CD4-positive, alpha-beta T cell treated with Interleukin-21 for 1 hour (primary cell): ENCODE measurements at places on chromosomes 4 and X.

GRCh38 chrX:7711167-7711566 lies 131.8 kb upstream of the VCX start:
- no peak for DNase-seq

GRCh38 chr4:88457307-88458103 lies 586 bp downstream of the HERC5 start:
- no peak for DNase-seq

DNA sequence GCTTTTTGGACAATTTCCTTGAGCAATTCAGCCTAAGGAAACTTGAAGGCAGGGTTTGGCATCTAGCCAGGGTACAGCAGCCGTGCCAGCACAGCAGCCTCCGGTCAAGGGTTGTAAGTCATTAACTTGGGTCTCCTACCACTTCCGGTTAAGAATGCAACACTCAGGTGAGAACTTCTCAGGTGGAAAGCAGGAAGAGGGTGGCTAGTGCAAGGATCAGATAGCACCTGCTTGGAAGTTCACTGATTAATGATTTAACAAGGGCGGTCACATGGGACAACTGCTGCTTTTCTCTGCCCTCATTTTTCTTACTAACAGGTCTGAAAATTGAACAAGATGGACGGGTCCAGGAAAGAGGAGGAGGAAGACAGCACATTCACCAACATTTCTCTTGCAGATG lies 30.1 kb upstream of the SCOC start:
- no peak for DNase-seq

DNA sequence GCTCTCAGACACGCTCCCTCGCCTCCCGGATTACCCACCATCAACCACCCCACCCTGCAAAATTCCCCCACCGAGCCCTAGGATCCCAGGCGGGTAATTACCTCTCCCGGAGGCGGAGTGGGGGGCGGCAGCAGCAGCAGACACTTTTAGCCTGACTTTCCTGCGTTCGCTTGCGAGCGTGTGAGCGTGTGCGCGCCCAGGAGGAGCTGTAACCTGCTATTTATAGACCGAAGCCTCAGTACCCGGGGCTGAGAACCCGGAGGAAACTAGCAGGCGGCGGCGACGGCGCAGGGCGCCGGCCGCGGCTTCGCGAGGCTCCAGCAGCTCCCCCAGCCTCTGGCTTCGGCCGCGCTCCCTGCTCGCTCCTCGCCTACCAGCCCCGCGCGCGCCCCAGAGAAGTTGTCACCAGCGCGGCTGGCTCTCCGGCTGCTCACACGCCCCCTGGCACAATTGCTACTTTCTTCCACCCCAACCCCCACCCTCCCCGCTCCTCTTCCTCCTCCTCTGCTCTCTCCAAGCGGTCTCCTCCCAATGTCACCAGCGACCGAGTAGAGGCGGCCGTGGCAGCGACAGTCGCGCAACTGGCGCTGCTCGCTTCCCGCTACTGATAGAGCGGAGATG lies at the start of gene INPP4B:
TSS of gene INPP4B (minus strand) at position 194 of the 621 bp plus-strand sequence.
- peak; percentile 29 for DNase-seq

DNA sequence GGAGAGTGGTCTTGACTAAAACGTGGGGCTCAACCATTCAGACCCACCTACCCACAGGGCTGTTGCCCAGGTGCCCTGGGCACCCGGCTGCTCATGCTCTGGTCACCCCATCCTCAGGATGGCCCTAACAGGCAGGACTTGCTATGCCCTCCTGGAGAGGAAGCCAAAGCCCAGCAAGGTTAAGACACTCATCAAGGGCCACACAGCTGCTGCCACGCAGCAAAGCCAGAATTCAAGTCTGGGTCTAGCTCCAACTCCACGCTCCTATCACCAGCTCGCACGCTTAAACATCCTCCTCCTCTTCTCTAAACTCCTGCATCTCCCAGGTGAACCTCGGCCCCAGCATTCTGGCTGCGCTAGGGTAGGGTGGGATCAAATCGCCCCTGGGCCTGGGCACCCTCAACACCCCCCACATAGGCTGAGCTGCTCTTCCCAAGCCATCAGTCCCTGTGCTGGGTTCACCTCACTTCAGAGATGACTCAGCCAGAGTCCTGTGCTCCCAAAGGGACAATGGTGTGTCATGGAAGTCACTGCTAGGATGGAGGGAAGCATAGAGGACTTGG lies 54.1 kb downstream of the PPP2R2C start:
- DNase-seq = no peak

GRCh38 chr4:168815379-168816345 lies 194.4 kb downstream of the CBR4 start:
- no peak for DNase-seq

DNA sequence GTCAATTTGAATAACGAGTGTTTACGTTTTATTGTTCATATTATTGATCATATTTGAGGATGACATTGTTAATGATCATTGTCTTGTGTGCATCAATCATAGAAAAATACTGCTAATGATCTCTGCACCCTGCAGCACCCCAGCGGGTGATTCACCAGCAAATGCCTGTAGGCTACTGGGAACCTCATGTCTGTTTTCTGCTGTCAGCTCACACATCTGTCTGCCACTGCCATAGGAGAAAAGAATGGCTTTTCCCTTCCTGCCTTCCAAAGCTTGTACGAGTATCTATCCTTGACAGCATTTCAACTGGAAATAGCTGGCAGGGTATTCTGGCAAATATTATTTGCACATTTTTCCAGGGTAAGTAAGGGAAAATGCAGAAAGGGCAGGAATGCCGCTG lies 272.1 kb upstream of the TRAM1L1 start:
- DNase-seq = no peak

GRCh38 chr4:126794363-126794762 lies 838.4 kb upstream of the INTU start:
- DNase-seq = no peak

DNA sequence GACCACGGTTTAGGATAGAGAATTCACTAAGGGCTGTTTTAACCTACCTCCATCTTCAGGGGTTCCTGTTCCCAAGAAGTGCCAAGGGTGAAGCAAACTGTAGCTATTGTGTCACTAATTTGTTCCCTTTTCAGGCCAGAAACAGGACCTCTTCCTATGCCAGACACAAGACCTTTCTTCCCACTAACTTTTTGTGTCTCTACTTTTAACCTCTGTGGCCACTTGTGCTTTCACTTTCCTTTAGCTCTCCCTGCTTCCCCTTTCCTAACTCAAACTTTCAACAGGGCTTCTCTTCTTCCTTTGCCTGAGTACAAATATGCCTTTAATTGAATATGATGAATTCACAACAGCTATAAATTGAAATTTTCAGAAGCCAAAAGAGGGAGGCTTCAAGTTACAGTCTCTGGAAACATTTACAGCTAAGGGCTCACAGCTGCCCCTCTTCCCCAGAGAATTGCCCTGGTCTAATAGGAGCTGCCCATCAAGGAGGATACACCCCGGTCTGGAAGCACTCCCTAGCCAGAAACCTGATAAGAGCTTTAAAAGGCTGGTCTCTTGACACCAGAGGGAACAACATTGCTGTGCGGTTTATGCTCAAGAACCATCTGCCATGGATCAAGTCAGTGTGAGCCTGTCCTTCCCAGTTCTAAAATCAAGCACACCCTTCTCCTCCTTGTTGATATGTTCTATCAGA lies 61.7 kb upstream of the PLS3 start:
- DNase-seq = no peak

- DNase-seq = no peak
These were observed 192.0 kb upstream of the ETNPPL start for GRCh38 chr4:108954880-108955279.

- no peak for DNase-seq
These were observed 283.6 kb downstream of the GALNTL6 start for GRCh38 chr4:172096786-172097185.

DNA sequence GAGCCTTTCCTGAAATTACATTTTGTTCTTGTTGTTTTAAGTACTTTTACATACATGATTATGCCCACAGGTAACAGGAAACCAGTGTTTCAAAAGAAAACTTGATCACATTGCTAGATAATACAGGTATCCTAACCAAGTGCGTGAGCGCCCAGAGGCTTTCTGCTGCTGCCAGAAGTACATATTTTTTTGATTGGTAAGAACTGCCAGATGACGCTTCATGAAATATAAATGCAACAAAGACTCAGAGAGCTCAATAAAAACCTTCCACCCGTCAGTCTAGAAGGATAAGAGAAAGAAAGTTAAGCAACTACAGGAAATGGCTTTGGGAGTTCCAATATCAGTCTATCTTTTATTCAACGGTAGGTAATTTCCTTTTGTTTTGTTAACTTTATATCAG lies at the start of gene EPGN:
TSS of gene EPGN (plus strand) at position 256 of the 400 bp plus-strand sequence. CDS start at position 320, 64 bp downstream.
- no peak for DNase-seq

GRCh38 chr4:2691952-2692435 lies 64.1 kb downstream of the TNIP2 start:
- no peak for DNase-seq

GRCh38 chrX:18931972-18932371 lies 51.9 kb downstream of the PHKA2 start:
- no peak for DNase-seq

DNA sequence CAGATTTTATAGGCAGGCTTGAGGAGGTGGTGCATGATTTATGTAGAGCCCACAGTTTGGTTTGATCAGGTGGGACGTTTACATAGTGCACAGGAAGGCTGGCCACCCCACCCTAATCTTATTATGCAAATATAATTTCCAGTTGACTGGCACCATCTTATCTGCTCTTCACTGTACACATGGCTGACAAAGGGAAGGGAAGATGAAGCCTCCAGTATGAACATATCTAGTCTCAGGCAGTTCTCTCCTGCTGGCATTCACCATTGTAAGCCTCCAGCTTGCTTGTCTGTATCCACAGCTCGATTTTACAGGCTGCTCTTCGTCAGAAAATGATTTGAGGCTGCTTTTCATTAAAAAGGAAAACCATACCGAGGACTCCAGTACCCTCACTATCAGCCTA lies 278.3 kb downstream of the TECRL start:
- DNase-seq = no peak

GRCh38 chrX:16444353-16444752 lies 205.6 kb upstream of the S100G start:
- DNase-seq = no peak

DNA sequence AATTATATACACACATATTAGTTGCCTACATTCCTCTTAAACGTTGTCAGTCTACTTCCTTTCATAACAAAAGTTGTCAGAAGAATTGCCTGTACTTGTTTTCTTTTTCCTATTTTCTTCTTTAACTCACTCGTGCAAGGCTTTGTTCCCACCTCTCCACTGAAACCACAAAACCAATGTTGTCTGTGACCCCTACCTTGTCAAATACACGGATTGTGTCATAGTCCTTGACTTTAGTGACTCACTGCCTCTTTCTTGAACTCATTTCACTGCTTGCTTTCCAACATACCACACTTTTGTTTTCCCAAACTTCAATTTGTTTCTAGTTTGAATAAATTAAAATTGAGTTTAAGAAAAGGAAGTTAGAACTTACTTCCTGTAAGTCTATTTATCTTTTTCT lies 283.9 kb upstream of the AGA start:
- DNase-seq = no peak

DNA sequence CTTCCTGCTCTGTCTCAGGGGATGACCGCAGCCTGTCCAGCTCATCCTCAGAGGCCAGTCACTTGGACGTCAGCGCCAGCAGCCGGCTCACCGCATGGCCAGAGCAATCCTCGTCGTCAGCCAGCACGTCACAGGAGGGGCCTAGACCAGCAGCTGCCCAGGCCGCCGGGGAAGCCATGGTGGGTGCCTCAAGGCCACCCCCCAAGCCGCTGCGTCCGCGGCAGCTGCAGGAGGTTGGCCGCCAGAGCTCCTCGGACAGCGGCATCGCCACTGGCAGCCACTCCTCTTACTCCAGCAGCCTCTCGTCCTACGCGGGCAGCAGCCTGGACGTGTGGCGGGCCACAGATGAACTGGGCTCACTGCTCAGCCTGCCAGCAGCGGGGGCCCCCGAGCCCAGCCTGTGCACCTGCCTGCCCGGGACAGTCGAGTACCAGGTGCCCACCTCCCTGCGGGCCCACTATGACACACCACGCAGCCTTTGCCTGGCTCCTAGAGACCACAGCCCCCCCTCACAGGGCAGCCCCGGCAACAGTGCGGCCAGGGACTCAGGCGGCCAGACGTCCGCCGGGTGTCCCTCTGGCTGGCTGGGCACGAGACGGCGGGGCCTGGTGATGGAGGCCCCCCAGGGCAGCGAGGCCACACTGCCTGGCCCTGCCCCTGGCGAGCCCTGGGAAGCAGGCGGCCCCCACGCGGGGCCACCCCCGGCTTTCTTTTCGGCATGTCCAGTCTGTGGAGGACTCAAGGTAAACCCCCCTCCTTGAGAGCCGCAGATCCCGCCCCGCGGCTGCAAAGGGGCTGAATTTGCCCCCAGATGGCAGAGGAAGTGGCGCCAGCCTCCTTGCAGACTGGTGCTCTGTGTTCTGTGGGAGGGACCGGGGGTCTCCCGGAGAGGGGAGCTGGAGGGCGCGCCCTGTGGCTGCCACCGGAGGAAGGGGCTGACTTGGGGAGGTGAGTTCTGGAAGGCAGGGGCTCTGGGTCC lies 29.9 kb downstream of the DOK7 start:
- no peak for DNase-seq

- peak; percentile 77 for DNase-seq
These were observed 108.0 kb downstream of the TMEM131L start for GRCh38 chr4:153573881-153574802.

DNA sequence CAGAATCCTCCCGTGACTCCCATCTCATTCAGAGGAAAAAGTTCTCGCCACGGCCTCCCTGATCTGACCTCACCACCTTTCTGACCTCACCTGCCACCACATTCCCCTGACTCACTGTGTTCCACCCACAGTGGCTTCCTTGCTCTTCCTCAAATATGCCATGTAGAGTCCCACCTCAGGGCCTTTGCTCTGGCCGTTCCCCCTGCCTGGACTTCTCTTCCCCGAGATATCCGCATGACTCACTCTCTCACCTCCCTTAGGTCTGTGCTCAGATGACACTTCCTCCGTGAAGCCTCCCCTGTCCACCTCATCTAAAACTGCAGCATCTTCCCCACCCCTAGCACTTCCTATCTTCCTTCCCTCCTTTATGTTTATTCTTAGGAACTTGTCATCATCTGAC lies 7.2 kb upstream of the TSPYL2 start:
- DNase-seq = no peak

DNA sequence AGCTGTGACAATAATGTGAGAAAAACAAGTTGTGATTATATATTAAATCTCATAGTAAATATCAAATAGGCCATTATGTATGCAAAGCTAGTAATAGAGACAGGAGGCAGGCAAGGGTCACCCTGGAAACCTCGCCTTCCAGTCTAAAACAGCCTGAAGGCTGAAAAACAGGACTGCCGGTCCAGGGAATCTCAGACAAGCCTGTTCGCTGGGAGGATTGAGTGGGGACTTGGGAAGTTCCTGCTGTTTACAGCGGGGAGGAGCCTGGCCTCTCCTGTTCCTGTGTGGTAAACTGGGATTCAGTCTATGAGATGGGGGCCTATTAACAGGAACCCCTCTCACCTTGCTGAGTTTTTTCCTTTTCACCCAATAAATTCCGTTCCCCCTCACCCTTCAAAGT lies 2317.3 kb downstream of the PCDH7 start:
- DNase-seq = no peak

DNA sequence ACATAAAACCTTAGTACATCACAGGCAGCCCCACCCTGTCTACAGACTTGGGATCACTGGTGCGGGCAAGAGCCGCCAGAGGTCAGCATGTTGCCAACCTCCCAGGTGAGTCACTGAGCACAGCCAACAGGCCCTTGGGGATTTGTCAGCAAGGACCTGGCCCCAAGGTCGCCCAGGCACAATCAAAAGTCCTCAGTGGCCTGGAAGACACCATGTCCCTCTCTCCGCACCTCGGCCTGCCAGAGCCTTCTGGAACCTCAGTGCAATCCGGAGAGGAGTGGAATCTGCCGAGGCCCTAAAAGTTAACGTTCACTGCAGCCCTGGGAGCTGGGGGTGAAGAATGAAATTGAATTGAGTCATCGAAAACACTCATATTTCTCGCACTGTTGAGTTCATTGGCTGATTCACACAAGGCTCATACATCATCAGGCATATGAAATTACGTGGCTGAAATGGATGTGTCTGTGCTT lies 74.3 kb downstream of the WFS1 start:
- no peak for DNase-seq
